ENCODE measurements at places on chromosomes 13 and 19. TPM values are rescaled to one million over a fixed set of nuclear protein-coding genes. Genes with fewer than 3 reads are reported as not detected.

DNA sequence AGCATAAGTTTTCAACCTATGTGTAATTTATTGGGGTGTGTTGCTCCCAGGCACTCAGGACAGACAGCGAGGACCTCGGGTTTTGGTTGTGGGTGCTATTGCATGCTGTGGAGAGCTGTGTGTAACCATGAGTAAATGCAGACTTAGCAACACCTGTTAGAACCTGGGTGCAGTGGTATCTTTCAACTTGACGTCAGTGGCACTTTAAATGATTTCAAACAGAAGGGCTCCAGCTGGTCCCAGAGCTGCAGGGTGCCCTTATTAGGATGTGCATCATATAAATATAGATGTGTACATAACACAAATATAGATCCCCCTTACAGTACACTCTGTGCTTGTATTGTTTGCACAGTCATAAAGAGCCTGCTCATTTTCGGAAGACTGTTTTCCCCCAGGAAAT, 228.3 kb upstream of the IRS2 start:
- H3K4me1 ChIP-seq: no peaks in the 10 kb centered on the region
- no peak overlapping the region for H3K27ac ChIP-seq
- no peaks in the 10 kb centered on the region for H3K36me3 ChIP-seq
- H3K27me3 ChIP-seq: no peaks in the 10 kb centered on the region

DNA sequence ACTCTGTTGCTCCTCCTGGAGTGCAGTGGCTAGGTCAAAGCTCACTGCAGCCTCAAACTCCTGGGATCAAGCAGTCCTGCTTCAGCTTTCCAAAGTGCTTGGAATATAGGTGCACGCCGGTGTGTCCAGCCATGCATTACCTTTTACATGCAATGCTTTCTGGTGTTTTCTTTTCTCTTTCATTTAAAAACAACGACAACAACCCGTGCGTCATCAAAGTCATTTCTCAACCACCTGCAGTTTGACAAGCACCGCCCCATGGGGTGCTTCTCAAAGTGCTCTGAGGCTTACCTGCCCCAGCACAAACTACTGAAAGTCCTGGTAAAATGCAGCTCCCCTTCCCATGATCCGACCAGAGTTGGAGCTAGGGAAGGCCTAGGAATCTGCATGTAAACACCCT, 7.1 kb downstream of the QTRT1 start:
- DNase-seq: no peak
- H3K27ac ChIP-seq: no peak overlapping the region
- no peaks in the 10 kb centered on the region for H3K4me1 ChIP-seq
- H3K36me3 ChIP-seq: no peaks in the 10 kb centered on the region
- no peak overlapping the region for H3K4me3 ChIP-seq

DNA sequence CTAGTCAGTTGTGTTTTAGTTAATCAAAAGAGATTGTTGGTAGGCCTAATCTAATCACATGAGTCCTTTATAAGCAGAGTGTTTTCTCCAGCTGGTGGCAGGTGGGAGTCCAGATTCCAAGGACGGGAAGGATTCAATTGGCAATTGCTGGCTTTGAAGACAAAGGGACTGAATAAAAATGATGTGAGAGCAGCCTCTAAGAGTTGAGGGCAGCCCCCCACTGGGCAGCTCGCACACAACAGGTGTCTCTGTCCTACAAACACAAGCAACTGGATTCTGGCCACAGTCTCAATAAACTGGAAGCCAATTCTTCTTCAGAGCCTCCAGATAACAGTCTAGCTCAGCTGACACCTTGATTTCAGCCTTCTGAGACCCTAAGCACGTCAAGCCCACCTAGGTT, 915.2 kb downstream of the PCDH9 start:
- H3K4me1 ChIP-seq: no peaks in the 10 kb centered on the region
- H3K27me3 ChIP-seq: peaks cover 4% of the 10 kb centered on the region
- no peaks in the 10 kb centered on the region for H3K36me3 ChIP-seq
- no peak for DNase-seq
- no peak overlapping the region for H3K27ac ChIP-seq
- no peak overlapping the region for H3K4me3 ChIP-seq

GRCh38 chr13:80313668-80314256, 27.2 kb downstream of the SPRY2 start:
- no peaks in the 10 kb centered on the region for H3K27me3 ChIP-seq
- H3K27ac ChIP-seq: no peak overlapping the region
- no peak overlapping the region for H3K4me3 ChIP-seq

GRCh38 chr13:101010100-101010499, 335.5 kb upstream of the TMTC4 start:
- no peaks in the 10 kb centered on the region for H3K4me1 ChIP-seq
- no peak for DNase-seq
- peaks cover 4% of the 10 kb centered on the region for H3K27me3 ChIP-seq
- no peak overlapping the region for H3K4me3 ChIP-seq

GRCh38 chr19:2627319-2627829, 75.1 kb downstream of the GNG7 start:
- no peak for DNase-seq
- H3K36me3 ChIP-seq: no peaks in the 10 kb centered on the region
- H3K27ac ChIP-seq: peak overlapping the region; percentile 81
- H3K4me1 ChIP-seq: peaks cover 68% of the 10 kb centered on the region
- H3K27me3 ChIP-seq: peaks cover 4% of the 10 kb centered on the region

DNA sequence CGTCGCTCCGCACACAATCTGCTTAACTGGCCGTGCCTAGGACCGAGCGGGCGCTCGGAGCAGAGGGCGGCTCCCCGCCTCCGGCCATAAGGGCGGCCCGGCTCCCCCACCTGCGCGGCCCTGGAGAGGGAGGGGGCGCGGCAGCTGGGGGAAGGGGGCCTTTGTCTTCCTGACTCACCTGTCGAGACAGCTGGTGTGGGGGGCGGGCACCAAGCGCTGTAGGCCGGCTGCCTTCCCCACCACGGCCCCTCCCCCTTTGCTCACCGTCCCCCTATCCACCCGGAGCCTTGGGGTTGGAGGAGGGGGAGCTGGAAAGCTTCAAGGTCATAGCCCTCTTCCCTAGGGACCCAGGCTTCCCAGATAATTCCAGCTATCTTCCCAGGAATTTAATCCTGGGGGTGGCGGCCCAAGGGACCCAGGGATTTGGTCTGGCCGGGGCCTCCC, 1.2 kb downstream of the VASP start:
- peaks cover 8% of the 10 kb centered on the region for H3K27me3 ChIP-seq
- H3K27ac ChIP-seq: peak overlapping the region; percentile 98
- no peaks in the 10 kb centered on the region for H3K36me3 ChIP-seq
- no peak for DNase-seq

DNA sequence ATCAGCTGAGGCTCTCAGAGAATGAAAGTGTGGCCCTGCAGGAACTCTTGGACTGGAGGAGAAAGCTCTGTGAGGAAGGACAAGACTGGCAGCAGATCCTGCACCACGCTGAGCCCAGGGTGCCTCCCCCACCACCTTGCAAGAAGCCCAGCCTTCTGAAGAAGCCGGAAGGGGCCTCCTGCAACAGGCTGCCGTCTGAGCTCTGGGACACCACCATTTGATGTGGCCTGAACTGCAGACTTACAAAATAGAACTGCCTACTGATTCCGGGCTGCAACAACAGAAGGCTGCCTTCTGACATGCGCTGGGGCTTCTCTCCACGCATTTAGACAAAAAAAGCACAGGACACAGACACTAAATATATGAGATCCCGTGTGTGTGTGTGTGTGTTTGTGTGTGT, 577.2 kb downstream of the MYO16 start:
- H3K4me1 ChIP-seq: no peaks in the 10 kb centered on the region
- H3K27ac ChIP-seq: no peak overlapping the region
- no peaks in the 10 kb centered on the region for H3K36me3 ChIP-seq
- peaks cover 5% of the 10 kb centered on the region for H3K27me3 ChIP-seq
- H3K4me3 ChIP-seq: no peak overlapping the region
- no peak for DNase-seq

DNA sequence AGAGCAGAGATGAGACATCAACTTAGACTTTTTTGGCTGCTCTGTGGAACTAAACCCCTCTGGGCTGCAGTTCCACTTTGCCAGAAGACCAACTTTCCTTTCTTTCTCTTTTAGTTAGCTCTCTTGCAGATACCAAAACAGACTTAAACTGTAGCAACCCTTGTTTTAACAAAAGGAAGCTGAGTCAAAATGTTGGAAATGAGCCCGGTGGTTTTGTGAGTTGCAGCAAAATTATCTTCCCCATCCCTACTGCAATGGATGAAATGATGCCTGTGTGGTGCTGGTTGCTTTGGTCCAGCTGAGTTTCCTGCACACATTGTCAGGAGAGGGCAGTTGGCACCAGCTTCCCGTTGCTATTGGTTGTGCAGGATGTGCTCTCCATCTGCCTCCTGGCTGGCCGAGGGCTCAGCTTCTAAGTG, 115.3 kb downstream of the LRCH1 start:
- peak overlapping the region; percentile 85 for H3K27ac ChIP-seq
- peaks cover 45% of the 10 kb centered on the region for H3K4me1 ChIP-seq
- no peaks in the 10 kb centered on the region for H3K27me3 ChIP-seq
- H3K4me3 ChIP-seq: peak overlapping the region; percentile 91

- no peak for DNase-seq
- no peak overlapping the region for H3K27ac ChIP-seq
- H3K27me3 ChIP-seq: peaks cover 4% of the 10 kb centered on the region
- H3K4me3 ChIP-seq: no peak overlapping the region
- H3K36me3 ChIP-seq: no peaks in the 10 kb centered on the region
These were observed 10.0 kb upstream of the VWA8 start for GRCh38 chr13:41970918-41971317.

SPACA7 gene
- polyA plus RNA-seq: not detected

CCNA1 gene
- polyA plus RNA-seq: not detected

SHANK1 gene
- not detected for polyA plus RNA-seq

C19orf67 gene
- polyA plus RNA-seq: not detected

All from immature natural killer cell (primary cell).